ENCODE measurements at places on chromosomes 11 and 22.

DNA sequence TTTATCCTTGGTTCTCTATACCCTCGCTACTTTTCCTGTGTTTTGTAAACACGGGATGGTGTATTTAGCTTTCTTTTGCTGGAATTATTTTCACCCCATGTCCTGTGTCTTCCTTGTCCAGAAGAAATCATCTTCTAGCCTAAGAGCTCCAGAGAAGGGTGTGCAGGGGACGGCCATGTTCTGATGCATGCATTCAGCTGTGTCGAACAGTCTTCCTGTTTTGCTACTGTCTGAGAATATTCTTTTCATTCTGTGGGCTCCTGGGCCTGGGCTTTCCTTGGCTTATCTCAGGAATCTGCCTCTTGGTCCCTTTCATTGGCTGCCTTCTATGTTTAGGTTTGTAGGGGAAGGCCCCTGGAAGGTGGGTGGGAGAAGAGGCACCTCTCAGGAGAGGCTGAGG lies 10.6 kb upstream of the PLET1 start:
- no peak for DNase-seq

GRCh38 chr22:45413013-45413367 lies 409 bp downstream of the SMC1B start:
- no peak for DNase-seq

DNA sequence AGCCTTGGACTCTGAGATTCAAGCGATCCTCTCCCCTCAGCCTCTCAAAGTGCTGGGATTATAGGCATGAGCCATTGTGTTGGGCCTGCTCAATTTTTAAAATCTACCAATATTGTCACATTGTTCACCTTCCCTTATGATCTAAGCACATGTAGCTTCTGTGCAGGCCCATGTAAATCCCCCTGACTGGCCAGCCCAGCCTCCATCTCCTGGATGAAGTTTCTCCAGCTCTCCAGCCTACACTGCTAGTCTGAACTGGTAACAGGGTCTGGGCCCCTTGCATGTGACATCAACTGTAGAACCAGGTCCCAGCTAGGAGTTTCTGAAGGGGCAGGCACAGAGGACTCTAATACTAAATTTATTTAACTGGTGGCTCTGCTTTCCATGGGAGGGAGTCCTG lies 32.8 kb upstream of the YPEL1 start:
- DNase-seq: no peak

- DNase-seq: no peak
Observed at GRCh38 chr11:57476757-57477506, 16.6 kb downstream of the RTN4RL2 start.

DNA sequence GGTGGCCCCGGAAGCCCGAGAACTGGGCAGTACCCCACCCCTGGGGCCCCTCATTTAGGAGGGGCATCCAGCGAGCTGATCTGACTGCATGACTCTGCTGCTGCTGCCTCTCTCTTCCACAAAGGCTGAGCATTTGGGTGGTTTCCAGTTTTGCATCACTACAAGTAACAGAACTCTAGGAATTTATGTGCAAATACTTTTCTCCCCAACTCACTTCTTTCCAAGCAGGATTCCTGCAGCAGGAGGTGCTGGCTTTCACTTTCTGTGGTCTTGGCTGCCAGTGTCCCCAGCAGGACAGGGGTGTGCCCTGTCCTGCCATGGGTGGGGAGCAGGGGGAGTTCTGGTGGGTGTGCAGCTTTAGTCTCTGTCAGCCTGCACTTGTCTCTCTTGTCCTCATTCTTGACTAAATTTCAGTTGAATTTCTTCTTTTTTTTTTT lies 21.2 kb downstream of the UPB1 start:
- no peak for DNase-seq

GRCh38 chr11:66846671-66847091 lies 3.4 kb downstream of the RCE1 start:
- DNase-seq: no peak

DNA sequence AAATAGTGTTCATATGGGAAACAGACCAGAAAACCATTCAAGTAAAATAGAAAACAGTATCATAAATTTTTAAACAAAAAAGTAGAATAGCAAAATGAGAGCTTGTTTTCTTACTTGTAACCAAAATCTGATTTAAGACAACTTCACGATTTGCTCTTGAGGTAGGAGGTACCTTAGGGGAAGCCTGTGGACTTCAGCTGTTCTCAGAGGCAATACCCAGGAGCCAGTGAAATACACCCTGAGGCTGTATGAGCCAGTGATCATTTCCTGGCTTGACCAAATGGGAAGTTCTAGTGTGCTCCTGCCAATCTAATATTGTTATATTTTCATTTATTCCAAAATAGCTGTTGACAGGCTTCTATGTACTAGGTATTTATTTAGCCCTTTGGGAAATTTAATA lies 104.8 kb downstream of the ARHGAP42 start:
- DNase-seq: no peak

DNA sequence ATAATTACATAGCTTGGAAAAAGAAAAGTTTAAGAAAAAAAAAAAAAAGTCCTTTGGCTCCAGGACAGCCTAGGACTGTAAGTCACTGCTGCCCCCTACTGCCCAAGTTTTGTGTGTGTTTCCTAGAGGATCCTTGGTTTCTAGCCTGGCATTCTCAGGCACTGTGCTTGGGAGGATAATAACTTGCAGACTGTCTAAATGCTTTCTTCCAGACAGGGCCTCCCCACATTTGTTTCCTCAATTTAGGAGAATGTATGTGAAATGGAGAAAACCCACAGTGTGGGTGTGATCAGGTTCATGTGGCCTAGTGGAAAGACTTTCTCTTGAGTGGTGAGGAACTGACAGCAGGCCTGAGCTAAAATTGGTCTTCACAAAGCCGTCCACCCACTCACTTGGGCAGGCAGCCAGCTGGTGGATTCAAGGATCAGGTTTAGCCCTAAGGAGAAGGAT lies 191.0 kb downstream of the NAV2 start:
- DNase-seq: peak; percentile 43

DNA sequence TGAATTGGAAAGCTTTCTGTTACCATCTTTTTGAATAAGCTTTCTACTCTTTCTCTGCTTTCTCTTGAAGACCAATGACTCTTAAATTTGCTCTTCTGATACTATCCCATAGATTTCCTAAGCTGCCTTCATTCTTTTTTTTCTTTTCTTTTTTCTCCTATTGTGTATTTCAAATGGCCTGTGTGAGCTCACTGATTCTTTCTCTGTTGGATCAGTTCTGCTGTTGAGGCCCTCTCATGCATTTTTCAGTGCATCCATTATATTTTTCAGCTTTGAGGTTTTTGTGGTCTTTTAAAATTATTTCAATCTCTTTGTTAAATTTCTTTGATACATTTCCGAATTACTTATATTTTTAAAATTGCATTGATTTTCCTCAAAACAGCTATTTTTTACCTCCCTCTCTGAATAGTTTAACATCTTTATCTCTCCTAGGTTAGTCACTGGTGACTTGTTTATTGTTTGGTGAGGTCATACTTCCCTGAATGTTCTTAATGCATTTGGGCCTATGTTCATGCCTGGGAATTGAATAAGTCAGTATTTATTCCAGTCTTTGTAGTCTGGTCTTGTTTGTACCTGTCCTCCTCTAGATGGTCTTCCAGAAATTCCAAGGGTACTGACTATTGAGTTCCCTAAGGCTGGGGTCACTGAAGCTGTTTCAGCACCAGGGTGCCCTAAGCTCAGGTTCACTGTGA lies 110.6 kb upstream of the SERPIND1 start:
- DNase-seq: no peak

- no peak for DNase-seq
Observed at GRCh38 chr11:2302896-2303626, 1.2 kb downstream of the TSPAN32 start.

DNA sequence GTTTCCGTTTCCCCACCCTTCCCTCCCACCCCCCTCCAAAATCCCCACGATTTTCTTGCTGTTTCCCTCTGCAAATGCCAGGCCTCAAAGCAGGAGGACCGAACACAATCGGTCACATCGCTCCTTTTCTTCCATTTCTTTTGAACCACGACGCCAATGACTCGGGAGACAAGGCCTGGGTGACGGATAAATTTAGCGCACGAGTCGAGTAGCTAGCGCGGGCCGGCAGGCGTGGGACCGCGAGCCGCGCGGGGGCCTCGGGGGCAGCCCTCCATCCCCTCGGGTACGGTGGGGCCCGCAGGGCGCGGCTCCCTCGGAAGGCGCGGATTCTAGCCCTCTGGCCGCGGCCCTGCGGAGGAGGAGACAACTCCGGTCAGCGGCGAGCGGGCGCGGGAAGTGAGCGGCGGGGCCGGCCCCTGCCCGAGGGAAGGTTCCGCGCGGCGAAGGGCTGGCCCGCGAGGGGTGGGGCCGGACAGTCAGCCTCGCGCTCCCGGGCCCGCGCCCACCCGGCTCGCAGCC lies 414 bp downstream of the JOSD1 start:
- peak; percentile 47 for DNase-seq

DNA sequence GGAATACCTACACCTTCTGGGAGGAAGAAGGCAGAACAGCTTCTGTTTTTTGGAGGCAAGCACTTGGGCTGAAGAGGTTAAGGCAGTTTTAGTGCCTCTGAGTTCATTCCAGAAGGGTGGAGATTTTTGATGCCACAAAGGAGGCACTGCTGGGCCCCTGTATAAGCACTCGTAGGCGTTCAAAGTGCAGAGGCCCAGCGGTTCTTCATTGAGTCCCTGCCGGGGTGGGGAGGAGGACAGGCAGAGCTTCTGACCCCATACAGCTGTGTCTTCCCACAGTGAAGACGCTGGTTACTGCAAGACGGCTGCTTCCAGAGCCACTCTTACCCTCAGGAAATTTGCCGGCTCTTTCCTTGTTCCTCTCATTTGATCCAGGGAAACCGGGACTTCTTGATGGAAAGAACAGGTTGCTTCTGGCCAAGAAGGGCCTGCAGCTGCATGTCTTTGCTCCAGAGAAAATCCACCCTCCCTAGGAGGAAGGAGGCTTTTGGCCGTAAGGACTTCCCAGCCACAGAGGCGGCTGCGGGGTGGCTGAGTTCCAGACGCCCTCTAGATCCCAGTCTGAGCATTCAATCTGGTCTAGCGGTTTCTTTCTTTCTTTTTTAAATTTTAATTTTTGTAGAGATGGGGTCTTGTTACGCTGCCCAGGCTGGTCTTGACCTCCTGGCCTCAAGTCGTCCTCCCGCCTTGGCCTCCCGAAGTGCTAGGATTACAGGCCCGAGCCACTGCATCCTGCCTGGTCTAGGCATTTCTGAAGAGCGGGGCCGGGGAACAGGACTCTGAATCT lies 9.4 kb downstream of the ADAMTS15 start:
- no peak for DNase-seq

- no peak for DNase-seq
Observed at GRCh38 chr22:47000256-47000655, 237.8 kb downstream of the TBC1D22A start.

DNA sequence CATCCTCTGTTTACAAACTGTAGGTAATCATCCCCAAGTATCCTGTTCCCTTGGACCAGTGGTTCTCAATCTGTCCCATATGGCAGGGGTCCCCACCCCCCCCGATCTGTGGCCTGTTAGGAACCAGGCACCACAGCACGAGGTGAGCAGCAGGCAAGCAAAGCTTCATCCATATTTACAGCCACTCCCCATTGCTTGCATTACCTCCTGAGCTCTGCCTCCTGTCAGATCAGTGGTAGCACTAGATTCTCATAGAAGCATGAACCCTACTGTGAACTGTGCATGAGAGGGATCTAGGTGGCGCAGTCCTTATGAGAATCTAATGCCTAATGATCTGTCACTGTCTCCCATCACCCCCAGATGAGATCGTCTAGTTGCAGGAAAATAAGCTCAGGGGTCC lies 33.4 kb upstream of the EIF3M start:
- no peak for DNase-seq
